ENCODE measurements at places on chromosomes 3 and 15. TPM values are rescaled to one million over a fixed set of nuclear protein-coding genes. Genes with fewer than 3 reads are reported as not detected.

Gene C3orf49
- total RNA-seq = not detected

Gene GOLGA6L4
- total RNA-seq = 1.1 TPM

Gene PPP1R14D
- total RNA-seq = not detected

Gene RPL15
- total RNA-seq = 915 TPM
